Right renal pelvis (tissue), 4 donors: ENCODE measurements at places on chromosomes 6 and 20.

DNA sequence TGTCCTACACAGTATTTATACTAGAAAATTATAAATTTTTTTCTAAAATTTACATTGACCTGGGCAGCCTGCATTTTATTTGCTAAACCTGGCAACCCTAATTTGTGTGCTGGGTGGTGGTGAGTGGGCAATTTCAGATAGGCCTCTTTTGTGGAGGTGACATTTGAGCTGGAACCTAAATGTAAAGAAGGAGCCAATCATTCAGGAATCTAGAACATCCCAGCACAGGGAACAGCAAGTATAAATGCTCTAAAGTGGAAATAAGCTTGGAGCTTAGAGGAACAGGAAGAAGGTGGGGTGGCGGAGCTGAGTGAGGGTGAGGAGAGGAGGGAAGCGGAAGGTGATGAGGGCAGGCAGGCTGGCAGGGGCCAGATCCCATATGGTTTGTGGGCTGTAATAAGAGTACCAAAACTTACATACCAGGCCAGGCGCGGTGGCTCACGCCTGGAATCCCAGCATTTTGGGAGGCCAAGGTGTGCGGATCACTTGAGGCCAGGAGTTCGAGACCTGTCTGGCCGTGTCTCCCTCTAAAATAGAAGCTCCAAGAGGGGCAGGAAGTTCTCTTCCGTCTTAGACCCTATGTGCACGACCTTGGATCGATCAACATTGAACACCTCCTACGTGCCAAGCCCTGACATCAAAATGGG, 549 bp upstream of the CSE1L start:
- DNase-seq, result no peak

DNA sequence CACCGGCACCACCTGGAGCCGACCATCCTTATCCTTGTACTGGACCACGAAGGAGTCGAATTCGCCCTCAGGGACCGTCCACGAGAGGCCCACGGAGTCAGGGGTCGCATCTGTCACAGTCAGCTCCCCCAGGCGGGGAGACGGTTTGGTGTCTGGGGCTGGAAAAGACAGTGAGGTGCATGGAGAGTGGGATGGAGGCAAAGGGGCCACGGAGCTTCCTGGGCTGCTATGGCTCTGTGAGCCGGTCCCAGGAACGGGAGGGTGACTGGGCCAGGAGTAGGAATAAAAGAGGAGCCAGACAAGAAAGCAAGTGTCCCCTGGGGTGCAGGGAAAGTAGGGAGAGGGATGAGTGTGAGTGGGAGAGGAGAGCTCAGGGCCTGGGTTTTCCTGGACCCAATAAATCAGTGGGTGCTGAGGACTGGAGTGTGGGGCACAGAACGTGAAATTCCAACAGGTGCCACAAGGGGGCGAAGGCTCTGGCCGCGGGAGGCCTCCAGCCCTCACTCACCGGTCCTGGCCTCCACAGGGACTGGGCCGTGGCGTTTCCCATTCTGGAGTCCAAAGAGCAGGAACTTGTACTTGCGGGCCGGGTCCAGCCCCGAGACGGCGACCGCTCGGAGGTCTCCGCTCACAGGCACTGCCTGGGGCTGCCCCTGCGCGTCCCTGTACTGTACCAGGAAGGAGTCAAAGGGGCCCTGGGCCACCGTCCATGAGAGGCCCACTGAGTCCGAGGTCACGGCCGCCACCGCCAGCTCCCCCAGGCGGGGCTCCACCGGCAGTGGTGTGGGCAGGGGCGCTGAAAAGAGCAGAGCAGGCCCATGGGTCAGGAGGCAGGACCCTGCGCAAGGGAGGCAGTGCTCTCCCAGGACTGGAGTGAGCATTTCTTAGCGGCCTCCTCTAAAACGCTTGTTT, 9.9 kb downstream of the CYP21A2 start:
- no peak for DNase-seq

DNA sequence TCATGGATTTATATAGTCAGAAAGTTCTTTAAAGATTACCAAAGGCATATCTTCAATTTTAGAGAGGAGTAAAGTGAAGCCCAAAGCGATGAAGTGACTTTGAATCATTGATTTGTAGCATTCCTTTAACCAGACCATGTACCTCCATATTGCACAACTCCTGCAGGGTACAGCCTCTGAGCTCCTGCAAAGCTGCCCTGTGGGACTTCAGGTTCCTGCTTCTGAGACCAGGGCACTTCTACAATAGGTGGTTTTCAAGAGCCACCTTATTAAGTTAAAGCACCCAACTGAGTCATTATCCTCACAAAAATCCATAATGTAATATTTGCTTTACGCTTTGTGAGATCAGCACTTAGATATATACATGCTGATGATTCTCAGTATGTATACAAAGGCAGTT, 270.7 kb upstream of the RGS17 start:
- DNase-seq, result no peak

DNA sequence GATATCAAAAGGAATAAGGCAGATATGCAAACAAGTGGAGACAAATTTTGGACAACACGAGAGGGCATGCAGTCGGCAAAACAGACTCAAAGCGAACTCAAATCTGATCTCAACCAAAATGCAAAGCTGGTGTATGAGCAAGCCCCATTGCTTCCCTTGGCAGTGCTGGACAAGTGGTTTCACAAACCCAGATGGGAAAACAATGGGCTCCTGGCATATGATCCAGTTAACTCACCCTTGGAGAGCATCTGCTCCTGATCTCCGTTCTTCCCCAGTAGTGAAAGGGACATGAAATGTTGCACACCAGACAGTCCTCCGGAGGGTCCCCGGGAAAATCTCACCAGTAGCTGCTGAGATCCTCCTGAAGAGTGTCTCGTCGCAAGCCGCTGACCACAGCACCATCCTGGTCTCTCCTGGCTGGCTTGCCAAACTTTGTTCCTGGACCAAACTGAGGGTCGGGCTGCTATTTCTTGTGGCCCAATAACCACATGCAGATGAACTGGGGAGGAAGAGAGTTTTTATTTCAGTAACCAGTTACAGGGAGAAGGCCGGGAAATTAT, 84.3 kb upstream of the THBS2 start:
- DNase-seq, result no peak

- no peak for DNase-seq
Measured at GRCh38 chr6:167566711-167567141, 241.8 kb downstream of the TTLL2 start.

DNA sequence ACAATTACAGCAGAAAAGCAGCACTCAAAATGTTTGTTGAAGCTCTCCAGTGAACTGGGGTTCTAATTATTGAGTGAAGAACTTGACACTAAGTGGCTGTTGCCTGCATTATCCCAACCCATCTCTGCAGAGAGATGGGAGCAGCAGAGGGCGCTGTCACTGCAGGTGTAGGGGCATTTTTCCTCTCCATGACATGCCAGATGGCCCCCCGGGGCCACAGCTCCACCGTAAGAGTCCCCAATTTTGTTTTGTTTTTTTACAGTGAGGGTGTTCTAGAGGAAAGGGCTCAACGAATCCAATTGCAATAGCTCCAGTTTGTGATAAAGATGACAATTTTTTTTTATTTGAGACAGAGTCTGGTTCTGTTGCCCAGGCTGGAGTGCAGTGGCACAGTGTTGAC, 1.9 kb upstream of the FUCA2 start:
- no peak for DNase-seq

- no peak for DNase-seq
Measured at GRCh38 chr6:163199371-163199770, 215.1 kb upstream of the QKI start.

- no peak for DNase-seq
Measured at GRCh38 chr6:80304014-80304413, 197.5 kb downstream of the BCKDHB start.

DNA sequence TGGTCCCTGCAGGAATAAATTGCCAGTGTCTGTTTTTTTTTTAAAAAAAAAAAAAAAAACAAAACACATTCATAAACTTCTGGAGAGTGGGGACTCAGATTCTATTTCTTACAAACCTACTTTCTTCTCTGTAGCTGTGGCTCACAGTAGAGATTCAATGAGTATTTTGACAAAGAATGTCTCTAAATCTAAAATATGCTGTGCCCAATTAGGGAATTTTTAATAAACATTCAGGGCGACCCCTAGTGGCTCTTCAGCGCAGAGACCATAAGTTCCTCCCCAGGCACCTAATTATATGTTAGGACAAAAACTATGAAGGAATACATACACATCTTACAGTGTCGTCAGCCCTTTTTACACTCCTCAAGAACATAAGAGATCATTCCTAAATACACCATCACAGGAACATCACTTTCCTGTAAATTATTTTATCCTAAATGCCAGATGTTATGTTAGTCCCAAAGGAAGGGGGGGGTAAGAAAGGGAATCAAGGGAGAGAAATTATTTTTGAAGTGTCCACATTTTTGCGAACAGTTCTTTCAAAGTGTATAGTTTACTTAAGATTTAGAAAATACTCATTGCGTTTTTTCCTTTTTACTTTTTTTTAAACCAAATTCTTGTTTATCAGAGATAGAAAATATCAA, 21.8 kb upstream of the NAA20 start:
- no peak for DNase-seq

DNA sequence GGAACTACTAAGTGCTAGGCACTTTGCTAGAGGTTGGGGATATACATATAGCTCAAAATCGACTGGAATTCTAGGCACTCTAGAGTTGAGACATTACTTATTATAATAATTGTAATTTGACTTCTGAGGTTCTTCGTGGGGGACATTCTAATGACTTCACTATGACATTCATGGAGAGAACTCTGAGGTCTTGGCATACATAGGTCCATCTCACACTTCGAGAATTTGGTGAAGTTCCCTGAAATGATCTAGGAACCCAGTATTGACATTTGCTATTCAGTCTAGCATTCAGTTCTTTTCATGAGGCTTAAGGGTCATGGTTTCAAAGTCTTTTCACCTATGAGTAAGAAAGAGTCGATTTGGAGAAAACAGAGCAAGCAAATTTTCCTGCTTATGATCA, 446.6 kb upstream of the JAG1 start:
- no peak for DNase-seq

GRCh38 chr6:32912951-32913350, 27.9 kb downstream of the HLA-DMB start:
- DNase-seq, result no peak

- no peak for DNase-seq
Measured at GRCh38 chr6:88013015-88013414, 34.6 kb upstream of the SPACA1 start.

DNA sequence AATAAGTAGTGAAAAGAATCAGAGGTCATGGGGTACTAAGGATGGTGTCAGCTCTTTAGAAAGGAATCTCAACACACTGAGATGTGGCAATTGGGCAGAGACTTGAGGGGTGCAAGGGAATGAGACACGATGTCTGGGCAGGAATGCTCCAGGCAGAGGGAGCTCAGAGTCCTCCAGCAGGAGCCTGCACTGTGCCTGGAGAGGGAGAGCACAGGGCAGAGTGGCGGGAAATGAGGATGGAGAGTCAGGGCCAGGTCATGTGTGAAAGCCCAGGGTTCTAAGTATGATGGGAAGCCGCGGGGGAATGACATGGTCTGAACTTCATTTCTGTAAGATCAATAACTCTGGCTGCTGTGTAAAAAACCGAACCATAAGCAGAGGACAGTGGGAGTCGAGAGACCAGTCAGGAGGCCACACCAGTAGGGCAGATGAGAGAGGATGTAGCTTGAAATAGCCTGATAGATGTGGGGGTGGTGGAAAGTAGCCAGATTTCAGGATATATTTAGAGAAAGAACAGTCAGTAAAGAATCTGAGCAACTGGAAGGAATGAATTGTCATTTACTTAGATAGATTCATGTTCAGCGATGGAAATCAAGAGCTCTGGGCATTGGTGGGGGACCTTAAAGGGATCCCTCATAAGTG, 133.4 kb upstream of the DTNBP1 start:
- no peak for DNase-seq

GRCh38 chr6:31791324-31792089, 4.0 kb downstream of the VARS1 start:
- no peak for DNase-seq

DNA sequence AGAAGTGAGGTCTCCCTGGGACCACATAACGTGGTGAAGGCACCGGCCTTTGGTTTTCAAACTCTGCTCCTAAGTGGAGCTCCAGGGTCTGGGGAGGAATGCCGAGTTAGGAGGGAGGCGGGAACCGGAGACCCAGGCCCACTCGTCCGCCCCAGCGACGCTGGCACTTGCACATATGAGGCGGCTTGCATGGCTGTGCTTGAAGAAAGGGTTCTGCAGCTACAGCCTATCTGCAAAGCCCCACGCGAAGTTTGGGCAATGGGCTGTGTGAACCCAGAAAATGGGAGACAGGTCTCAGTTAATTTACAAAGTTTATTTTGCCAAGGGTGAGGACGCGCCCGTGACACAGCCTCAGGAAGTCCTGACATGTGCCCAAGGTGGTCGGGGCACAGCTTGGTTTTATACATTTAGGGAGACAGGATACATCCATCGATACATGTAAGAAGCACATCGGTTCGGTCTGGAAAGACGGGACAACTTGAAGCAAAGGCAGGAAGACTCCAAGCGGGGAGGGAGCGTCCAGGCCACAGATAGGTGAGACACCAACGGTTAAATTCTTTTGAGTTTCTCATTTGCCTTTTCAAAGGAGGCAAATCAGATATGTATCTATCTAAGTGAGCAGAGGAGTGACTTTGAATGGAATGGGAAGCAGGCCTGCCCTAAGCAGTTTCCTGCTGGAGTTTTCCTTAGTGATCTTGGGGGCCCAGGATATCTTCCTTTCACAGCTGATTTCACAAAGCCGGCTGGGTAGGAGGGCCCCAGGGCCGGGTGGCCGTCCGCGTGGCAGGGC, 782 bp upstream of the PCMTD2 start:
- DNase-seq, result no peak

DNA sequence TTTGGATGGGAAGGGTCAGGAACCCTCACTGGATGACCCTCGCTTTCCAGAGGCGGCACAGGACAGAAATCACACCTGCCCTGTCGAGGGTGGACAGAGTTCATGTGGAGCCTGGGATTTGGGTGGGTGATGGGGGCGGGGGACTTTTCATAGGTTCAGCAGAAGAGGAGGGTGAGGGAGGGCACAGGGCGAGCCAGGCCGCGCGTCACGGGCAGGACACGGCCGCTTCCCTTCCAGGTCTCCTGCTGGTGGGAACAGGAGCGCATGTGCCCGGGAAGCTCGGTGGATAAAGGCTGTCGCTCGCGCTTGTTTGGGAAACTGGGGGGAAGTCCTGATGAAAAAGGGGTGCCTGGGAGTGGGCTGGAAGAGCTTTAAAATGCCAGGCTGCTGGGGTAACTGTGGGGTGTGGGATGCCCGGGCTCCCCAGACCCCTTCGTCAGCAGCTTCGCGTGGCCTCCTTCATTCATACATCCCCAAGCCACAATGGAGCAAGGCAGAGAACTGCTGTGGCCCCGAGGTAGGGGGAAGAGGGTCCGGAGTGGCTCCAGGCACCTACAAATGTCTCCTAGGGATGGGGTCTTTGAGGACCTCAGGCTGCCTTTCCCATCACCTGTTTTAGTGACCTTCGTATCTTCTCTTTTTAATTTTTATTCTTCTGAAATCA, 102.2 kb downstream of the DACT2 start:
- no peak for DNase-seq

DNA sequence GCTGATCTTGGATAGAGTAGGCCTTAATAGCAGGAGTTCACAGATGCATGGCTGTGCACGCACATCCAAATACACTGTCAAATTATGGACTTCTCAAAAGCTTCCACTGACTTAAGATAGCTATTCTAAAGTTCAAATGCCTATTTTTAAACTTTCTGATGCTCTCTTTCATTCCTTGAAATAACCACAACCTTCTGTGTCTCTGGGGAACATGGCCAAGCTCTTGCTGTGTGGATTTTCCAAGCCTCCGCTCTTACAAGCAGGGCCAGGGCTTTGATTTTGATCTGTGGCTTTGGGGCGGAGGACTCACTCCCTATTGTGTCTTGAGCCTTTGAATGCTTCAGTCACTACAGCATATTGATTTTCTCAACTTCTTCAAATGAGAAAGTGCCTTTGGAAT, 35.7 kb upstream of the SNRPB2 start:
- DNase-seq, result no peak
